ENCODE measurements at places on chromosomes 7 and 10.

- peak; percentile 28 for DNase-seq
Measured at GRCh38 chr7:45662540-45663166, 88.5 kb downstream of the ADCY1 start.

- DNase-seq: no peak
Measured at GRCh38 chr7:129908181-129908580, 44.6 kb downstream of the UBE2H start.

DNA sequence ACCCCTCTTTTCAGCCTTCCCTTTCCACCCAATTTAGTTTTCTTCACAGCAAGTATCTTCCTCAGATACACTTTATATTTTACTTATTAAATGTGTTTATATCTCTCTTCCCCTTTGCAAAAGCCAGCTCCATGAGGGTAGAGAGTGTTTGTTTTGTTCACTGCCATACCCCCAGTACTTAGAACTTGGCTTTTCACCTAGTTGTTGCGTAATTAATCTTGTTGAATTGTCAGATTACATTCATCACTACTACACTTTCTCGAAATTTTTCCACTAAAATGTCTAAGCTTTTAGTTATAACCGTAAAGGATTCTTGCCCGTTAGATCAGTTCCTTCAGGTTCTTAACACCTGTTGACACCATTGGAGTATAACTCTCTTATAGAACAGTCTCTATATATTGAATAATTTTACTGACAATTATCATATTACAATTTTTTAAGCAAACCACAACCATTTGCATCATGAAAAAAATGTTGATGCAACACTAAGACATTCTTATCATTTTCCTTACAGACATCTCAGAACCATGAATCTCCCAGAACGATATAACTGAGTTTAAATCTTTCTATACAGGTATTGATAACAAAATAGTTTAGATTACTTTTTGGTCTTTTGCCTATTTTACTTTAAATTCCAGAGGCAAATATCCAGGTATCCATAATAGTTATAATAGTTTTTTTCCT lies 29.9 kb downstream of the VWDE start:
- DNase-seq: no peak

DNA sequence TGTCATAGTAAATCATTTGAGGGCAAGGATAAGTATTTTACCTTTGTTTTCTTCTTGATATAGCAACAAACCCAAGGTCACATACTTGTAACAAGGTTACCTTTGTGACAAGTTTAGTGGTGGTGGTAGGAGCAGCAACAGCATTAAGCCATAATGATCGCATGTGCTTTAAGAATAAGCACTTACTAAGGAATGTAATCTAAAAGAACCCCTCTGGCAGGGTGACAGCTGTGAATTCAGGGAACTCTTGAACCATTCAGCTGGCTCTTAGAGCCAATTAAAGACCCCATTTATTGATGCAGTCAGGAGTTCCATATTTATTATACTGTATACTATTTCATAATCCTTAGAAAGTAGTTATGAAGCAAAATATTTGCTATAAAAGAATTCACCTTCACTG lies 370.8 kb downstream of the EXOC4 start:
- no peak for DNase-seq

GRCh38 chr7:144545330-144545729 lies 141.8 kb upstream of the NOBOX start:
- no peak for DNase-seq

DNA sequence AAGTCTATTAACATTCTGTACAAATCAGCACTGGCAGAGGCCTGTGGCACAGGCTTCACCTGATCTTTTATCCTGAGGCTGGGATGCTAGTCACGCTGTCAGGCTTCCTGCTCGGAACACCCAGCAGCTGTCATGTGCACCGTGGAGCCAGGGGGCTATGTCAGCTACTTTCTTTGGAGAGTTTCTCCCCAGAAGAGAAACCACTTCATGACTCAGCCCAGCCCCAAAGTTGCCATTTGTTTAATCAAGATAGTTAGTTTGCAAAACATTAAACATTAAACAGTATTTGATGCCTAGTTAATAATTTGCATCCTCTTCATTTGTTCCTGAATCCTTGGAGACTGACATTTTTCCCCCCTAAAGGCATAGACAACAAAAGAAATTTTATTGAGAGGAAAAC lies at the start of gene HABP2:
HABP2 (plus strand) TSS at position 353 of the 400 bp plus-strand sequence. CDS start 69 bp downstream, outside the sequence.
- no peak for DNase-seq

All from cerebellar cortex (tissue), 1 donor.